ENCODE measurements at places on chromosomes 5 and 9. TPM values are rescaled to one million over a fixed set of nuclear protein-coding genes. Genes with fewer than 3 reads are reported as not detected.

- H3K4me1 ChIP-seq, result no peaks in the 10 kb centered on the region
- H3K36me3 ChIP-seq, result no peaks in the 10 kb centered on the region
- no peak overlapping the region for H3K4me3 ChIP-seq
- no peak for DNase-seq
Observed at GRCh38 chr9:8348756-8349155, 549.2 kb upstream of the DMAC1 start.

- no peaks in the 10 kb centered on the region for H3K27me3 ChIP-seq
- H3K4me1 ChIP-seq, result no peaks in the 10 kb centered on the region
- H3K4me3 ChIP-seq, result no peak overlapping the region
- H3K27ac ChIP-seq, result no peak overlapping the region
- DNase-seq, result no peak
Observed at GRCh38 chr5:169938439-169938838, 41.9 kb downstream of the INSYN2B start.

GRCh38 chr5:108481355-108481931 is 99.5 kb upstream of the FBXL17 start:
- no peak overlapping the region for H3K4me3 ChIP-seq
- H3K27ac ChIP-seq, result no peak overlapping the region

- H3K36me3 ChIP-seq, result no peaks in the 10 kb centered on the region
- no peak for DNase-seq
- H3K4me3 ChIP-seq, result no peak overlapping the region
- H3K4me1 ChIP-seq, result no peaks in the 10 kb centered on the region
Observed at GRCh38 chr9:14888875-14889274, 21.4 kb downstream of the FREM1 start.

DNA sequence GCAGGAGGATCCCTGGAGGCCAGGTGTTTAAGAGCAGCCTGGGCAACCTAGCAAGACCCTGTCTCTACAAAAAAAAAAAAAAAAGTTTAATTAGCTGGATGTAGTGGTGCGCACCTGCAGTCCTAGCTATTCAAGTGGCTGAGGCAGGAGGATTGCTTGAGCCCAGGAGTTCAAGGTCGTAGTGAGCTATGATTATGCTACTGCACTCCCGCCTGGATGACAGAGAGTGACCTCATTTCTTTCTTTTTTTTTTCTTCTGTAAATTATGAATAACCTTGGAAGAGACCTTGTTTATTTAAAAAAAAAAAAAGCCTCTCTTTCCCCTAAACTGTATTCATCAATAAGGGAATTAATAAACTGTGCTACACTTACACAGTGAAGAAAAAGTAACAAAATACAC is 43.6 kb upstream of the SLC30A5 start:
- H3K36me3 ChIP-seq, result no peaks in the 10 kb centered on the region
- peaks cover 5% of the 10 kb centered on the region for H3K4me1 ChIP-seq
- H3K27ac ChIP-seq, result no peak overlapping the region
- no peak overlapping the region for H3K4me3 ChIP-seq

DNA sequence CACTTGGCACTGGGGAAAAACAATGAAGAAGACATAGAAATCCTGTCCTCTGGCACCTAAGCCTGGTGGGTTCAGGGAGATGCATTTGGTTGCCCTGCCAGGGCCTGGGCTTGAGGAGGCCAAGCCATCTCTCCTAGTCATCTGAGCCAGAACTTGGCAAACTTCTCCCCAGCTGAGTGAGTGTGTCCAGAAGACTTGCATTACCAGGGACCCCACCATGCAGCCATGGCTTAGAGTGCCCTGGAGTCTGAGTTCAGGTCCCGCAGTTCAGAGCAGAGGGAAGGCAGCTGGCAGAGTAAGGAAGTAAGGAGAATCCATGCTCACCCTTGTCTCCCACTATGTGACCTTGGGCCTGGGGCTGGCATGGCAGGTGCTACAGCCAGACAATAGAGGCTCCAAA is 37.4 kb upstream of the FCN1 start:
- no peak for DNase-seq
- no peak overlapping the region for H3K4me3 ChIP-seq
- H3K27me3 ChIP-seq, result no peaks in the 10 kb centered on the region
- H3K4me1 ChIP-seq, result no peaks in the 10 kb centered on the region

GRCh38 chr5:89572696-89573095 is 689.7 kb upstream of the MEF2C start:
- no peak for DNase-seq
- H3K27ac ChIP-seq, result no peak overlapping the region
- H3K36me3 ChIP-seq, result no peaks in the 10 kb centered on the region
- H3K27me3 ChIP-seq, result no peaks in the 10 kb centered on the region
- H3K4me3 ChIP-seq, result no peak overlapping the region
- no peaks in the 10 kb centered on the region for H3K4me1 ChIP-seq

DNA sequence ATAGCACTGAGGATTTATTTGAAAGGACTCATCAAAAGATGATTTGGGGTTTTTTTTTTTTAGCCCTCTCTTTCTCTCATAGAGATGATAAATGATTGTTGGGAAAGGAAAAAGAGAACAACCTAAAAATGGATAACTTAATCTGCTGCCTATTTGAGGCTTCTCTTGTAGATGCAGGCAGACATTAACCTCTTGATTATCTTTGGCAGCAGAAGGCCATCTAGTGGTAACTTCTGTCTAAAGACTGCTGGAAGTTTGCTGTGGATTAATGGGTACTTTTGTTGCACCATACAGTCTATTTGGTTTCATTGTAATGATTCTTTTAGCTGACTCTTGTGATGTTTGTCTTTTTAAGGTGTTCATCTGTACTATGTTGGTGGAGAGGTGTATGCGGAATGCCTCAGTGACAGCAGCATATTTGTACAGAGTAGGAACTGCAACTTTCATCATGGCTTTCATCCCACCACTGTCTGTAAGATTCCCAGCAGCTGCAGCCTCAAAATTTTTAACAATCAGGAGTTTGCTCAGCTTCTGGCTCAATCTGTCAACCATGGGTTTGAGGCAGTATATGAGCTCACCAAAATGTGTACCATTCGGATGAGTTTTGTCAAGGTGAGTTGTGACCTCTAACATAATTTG is 18.8 kb downstream of the SMIM32 start:
- H3K4me1 ChIP-seq, result peaks cover 4% of the 10 kb centered on the region
- H3K36me3 ChIP-seq, result peaks cover 84% of the 10 kb centered on the region
- H3K4me3 ChIP-seq, result no peak overlapping the region

- peak overlapping the region; percentile 99 for H3K27ac ChIP-seq
- DNase-seq, result peak; percentile 41
Observed at GRCh38 chr5:1885868-1886845, 3.4 kb upstream of the IRX4 start.

- H3K27ac ChIP-seq, result peak overlapping the region; percentile 97
- peaks cover 25% of the 10 kb centered on the region for H3K27me3 ChIP-seq
- H3K36me3 ChIP-seq, result peaks cover 6% of the 10 kb centered on the region
- peak; percentile 94 for DNase-seq
Observed at GRCh38 chr5:181159286-181160151, 12.1 kb downstream of the OR2V2 start.

- DNase-seq, result no peak
- H3K27me3 ChIP-seq, result peaks cover 53% of the 10 kb centered on the region
- H3K36me3 ChIP-seq, result peaks cover 3% of the 10 kb centered on the region
- no peaks in the 10 kb centered on the region for H3K4me1 ChIP-seq
- no peak overlapping the region for H3K27ac ChIP-seq
Observed at GRCh38 chr5:9596824-9597223, 33.3 kb downstream of the TAS2R1 start.

- no peak overlapping the region for H3K27ac ChIP-seq
- no peak for DNase-seq
- H3K4me3 ChIP-seq, result no peak overlapping the region
- H3K36me3 ChIP-seq, result no peaks in the 10 kb centered on the region
- H3K4me1 ChIP-seq, result no peaks in the 10 kb centered on the region
Observed at GRCh38 chr9:99488131-99489059, 266.3 kb downstream of the SEC61B start.

DNA sequence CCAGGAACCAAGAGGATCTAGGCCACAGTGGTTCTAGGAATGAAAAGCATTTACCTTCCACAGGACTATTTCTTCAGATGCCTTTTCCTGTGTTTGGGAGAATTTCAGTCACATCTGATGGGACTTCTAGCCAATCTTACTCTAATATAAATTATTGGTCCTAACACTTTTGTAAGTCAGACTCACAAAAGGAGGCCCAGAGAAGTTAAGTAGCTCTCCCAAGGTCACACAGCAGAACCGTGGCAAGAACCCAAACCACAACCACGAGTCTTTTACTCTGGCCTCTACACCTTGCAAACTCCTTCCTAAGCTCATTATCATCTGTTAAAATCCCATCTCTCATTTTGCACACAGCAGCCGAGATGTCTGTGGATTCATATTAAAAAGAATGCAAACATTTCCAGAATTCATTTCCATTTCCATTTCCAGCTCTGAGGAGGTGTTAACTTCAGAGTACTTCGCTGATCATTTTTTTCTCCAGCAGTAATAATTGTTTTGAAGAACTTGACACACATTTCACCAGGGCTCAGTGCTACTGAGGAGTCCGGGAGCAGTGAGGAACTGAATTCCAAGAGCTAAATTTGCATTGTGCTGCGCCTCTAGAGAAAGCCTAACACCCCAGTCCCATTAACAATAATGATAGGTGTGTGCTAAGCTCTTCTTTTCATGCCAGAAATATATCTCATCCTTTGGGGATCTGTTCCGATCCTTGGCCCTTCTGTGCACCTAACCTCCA is 168.1 kb downstream of the SEMA6A start:
- no peak for DNase-seq
- no peak overlapping the region for H3K4me3 ChIP-seq
- H3K4me1 ChIP-seq, result no peaks in the 10 kb centered on the region
- no peak overlapping the region for H3K27ac ChIP-seq
- no peaks in the 10 kb centered on the region for H3K36me3 ChIP-seq

GRCh38 chr5:80355686-80356085 is 35.9 kb downstream of the SPZ1 start:
- no peaks in the 10 kb centered on the region for H3K27me3 ChIP-seq
- no peaks in the 10 kb centered on the region for H3K4me1 ChIP-seq
- no peak overlapping the region for H3K4me3 ChIP-seq
- no peak for DNase-seq

Gene GPR150
- not detected for total RNA-seq

Gene HMCN2
- total RNA-seq, result not detected

Gene GRXCR2
- total RNA-seq, result not detected

Gene SAPCD2
- 15.7 TPM for total RNA-seq

Gene LHX6
- 0.26 TPM for total RNA-seq
